Naive thymus-derived CD8-positive, alpha-beta T cell (primary cell): ENCODE measurements at places on chromosomes 4 and X.

DNA sequence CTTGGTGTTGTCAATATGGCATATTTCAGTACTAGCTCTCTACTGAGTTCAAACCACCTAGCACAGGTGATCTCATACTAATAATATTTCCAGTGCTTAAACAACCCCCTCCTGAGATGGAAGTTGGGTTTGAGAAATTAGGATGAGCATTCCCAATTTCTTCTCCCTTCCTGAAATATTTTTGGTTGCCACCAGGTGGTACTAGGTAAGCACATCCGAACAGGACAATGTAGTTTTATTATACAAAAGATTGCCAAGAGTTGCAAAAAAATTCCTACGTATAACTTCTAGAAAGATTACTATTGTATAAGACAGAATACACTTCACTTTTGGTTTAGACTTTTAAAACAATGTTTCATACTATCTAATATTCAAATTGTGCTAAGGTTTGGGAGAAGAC is 484.5 kb downstream of the PACRGL start:
- DNase-seq = no peak

GRCh38 chrX:17519358-17519757 is 144.4 kb downstream of the NHS start:
- no peak for DNase-seq

DNA sequence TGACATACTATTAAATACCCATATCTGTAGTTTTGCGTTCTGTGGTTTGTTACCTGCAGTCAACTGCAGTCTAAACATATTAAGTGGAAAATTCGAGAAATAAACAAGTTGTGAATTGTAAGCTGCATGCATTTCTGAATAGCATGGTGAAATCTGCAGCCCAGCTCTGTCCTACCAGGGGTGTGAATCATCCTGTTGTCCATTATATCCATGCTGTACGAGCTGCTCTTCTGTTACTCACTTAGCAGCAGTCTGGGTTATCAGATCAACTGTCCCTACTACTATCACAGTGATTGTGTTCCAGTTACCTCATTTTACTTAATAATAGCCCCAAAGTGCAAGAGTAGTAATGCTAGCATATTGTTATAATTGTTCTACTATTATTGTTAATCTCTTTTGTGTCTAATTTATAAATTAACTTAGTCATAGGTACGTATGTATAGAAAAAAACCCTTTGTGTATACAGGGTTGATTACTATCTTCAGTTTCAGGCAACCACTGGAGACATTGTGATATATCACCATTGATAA is 173.7 kb upstream of the FAT4 start:
- DNase-seq = no peak

DNA sequence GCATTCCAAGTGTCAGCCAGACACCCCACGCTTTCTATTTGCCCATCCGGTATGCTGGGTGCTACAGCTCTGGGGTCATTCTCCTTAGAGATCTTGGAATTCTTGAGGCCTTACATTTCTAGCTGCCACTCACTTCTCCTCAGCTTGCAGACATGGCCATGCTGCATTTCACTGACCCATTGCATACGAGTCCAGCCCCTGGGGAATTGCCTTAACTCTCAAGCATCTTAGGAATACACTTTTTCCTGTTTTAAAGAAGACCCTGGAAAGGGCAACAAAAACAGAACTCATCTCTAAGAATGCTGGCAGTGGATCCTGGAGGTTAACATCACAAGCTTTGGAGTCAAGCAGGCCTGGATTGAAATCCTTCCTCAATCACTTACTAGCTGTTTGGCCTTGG is 122.0 kb upstream of the LNX1 start:
- DNase-seq = no peak

DNA sequence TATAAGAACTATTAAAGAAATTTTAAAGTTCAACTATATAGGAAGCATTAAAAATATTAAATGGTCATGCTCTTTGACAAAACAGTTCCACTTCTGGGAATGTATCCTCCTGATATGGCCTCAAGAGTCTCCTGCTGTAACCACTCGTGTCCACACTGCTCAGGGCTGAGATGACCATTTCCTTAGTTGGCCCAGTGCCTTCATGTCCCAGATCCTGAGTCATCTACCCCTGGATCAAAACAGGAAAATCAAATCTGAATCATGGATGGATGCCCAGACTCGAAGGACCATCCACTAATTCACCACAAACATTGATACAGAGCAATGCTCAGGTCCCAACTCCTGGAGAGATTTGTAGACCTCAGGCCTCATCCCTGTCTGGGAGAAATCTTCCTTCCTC is 44.7 kb downstream of the GPRASP3 start:
- no peak for DNase-seq
